Effector CD8-positive, alpha-beta T cell (primary cell): ENCODE measurements at places on chromosomes 4 and X.

DNA sequence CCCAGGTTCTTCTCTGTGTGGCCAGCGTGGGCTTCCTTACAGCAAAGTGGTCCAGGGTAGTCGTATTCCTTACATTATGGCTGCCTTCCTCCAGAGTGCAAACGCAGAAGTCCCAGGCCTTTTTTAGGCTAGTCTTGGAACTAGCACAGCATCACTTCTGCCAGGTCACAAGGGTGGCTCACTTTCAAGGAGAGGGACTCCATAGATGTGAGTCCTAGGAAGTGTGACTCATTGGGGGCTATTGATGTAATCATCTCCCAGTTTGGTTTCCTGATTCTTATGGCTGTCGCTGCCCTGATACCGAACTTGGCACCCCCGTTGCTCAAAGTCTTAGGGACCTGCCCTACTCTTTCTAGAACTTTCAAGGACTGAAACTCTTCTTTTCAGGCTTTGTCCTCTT, 140.0 kb downstream of the DCK start:
- no peak for DNase-seq

DNA sequence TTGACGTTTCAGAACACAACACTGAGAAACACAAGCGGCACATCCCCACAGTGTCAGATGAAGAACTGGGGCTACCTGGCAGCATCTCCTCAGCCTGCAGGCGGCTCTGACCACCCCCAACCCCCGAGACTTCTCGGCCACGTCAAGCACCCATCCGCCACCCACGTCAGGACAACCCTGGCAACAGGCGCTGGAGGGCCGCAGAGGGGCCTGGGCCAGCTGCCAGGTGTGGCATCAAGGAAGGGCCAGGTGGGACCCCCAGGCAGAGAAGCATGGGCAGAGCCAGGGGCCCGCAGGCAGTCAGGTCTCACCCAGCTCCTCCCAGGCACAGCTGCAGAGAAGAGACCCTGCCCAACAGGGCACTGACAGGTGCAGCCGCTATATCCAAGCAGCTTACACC, 22.3 kb downstream of the GAK start:
- DNase-seq: no peak

- no peak for DNase-seq
These were observed 29.2 kb downstream of the P2RY8 start for GRCh38 chrX:1507511-1508463.

DNA sequence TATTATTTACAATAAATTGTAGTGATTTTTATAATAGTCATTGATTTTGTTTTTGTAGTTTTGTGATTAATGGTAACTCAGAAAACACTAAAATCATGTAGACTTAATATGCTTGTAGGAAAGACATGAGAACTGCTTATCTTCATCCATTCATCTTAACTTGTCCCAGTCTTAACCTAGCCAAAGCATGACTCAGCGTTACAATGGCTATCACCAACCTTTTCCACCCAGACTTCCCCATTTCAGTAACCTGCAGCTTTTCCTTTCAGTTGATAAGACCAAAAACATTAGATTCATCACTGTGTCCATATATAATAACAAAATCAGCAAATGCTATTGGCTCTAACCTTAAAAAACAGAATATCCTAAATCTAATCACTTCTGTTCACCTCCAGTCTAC, 106.2 kb upstream of the KLF8 start:
- no peak for DNase-seq

DNA sequence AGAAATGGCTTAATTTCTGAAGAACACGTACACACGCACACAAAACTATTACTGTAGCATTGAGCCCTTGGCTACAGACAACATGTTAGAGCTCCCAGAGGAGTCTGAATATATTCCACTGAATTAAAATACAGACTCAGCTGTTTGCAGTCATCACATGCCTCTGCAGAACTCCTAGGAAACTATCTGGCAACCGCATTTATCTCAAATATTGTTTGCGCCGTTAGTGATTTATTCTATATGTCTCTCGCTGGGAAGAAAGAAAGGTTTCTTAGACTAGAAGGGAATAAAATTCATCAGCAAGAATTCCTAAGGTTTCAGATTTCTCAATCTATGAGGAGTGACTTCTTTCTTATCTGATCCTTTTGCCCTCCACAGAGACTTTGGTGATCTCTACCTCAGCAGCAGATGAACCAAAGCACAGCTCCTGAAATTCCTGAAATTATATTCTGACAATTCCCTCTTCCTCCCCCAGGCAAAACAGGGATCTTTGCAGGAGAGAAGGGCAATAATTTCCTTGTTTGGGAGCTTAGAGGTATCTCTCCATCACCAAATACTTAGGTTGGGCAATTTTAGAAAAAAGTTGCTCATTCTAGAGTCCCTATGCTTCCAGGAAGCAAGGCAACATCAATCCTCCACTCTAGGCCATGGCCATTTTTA, 199.2 kb downstream of the APBB2 start:
- no peak for DNase-seq

DNA sequence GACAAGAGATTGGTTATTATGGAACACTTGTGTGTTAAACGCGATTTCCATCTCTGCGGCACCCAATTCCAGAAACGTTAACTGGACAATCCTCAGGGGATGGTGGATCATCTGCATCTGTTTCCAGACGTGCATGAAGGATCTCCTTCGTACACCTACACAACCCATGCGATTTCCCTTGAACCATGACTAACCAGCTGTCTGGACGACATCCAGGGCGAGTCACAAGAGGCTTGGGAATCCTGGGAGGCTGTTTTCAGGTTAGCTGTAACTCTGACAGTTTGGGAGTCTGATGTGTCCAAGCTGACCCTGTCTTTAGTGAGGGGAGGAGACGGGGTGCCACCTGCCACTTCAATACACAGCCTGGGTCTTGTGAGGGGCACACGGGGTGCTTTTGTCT, 84.5 kb downstream of the GATB start:
- DNase-seq: no peak

DNA sequence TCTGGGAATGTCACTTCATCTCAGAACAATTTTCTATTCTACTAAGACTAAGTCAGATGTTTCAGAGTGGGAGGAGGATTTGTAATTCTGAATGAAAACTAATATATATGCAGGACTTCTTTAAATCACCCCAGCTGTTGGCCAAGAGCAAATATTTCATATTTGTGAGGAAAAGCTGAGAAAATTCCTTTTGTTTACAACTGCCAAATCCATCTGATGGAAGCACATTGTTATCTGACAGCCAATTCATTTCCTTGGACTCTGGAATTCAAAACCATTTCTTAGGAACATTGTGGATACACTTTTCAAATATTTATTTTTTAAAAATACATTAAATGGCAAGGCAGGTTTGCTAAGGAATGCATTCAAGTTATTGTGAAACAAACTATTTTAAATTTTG, 8.0 kb downstream of the SLIT2 start:
- DNase-seq: no peak

GRCh38 chr4:3283483-3283882, 9.3 kb upstream of the RGS12 start:
- DNase-seq: no peak

- no peak for DNase-seq
These were observed 98.3 kb upstream of the MAML3 start for GRCh38 chr4:140252141-140252741.

DNA sequence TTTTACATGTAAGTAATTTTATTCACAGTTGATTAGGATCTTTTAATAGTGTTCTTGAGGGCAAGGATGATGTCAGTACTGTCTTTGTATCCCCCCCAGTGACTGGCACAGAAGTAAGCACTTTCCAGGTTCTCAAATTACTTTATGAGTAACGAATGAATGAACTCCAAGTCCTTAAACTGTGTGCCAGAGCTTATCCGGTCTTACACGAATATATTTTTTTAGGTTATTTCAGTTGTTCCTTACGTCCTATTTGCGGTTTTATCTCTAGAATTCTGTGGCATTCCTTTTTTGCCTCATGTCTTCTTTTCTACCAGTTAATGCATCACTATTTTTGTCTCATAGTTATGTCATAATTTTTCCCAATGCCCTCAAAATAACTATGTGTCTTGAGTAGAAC, 106.9 kb upstream of the MID1IP1 start:
- no peak for DNase-seq

GRCh38 chrX:1111601-1112300, 100.7 kb downstream of the CRLF2 start:
- DNase-seq: no peak

- no peak for DNase-seq
These were observed 104.5 kb downstream of the APOOL start for GRCh38 chrX:85108165-85108564.

DNA sequence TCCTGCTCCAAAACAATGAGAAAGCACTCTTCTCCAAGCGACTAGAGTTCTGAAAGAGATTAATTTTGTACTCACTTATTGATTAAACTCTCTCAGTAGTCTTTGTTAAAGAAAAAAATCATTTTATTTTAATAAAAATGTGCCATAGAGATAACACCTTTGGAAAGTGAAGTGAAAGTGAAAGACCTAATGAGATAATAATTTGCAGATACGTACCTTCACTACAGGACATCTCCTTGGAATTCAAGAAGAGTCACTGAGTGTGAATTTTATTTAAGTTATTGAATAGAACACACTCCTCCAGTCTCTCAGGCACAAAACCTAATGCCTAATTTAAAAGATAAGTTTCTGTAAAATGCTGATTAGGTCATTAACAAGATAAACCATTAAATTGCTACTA, 1070.6 kb upstream of the GRID2 start:
- no peak for DNase-seq

- DNase-seq: no peak
These were observed 105.6 kb upstream of the PUDP start for GRCh38 chrX:7253565-7253964.

DNA sequence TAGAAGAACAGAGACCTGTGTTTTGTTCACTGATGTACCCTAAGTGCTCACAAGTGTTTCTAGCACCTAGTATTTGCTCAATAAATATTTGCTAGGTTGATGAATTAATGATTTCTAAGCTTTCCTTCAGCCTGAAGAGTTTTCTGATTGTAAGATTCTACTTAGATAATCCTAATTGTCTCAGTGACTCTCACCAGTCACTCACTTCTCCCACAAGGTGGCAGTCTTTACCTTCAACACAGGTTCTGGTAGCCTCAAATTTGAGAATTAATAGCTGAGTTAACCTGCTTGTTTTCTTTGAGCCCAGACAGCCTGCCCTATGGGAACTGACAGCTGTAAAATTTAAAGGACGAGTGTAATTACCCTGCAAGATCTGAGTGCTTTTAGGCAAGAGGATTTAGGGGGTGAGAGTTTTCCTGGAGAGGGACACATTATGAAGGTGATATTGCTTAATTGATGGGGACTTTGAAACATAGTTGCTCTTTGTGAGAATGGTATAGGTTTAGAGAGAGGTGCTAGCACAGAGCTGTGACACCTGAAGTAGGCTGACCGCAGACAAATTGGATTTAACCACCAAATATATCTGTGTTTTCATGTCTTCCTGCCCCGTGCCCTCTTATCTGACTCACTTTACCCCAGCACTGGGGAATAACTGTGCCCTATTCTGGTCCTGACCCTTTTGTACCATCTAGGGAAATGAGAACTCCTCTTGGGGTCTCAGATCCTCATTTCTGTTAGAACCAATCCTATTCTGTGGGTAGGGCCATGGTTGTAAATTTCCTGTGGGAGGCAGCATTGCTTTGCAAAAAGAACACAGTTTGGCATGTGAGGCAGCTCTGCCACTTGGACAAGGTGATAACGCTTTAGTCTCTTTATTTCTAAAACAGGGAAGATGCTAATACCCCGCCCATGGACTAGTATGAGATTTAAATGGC, 27.7 kb downstream of the CD38 start:
- DNase-seq: no peak

- peak; percentile 9 for DNase-seq
These were observed 58.4 kb upstream of the STS start for GRCh38 chrX:7088968-7089615.

DNA sequence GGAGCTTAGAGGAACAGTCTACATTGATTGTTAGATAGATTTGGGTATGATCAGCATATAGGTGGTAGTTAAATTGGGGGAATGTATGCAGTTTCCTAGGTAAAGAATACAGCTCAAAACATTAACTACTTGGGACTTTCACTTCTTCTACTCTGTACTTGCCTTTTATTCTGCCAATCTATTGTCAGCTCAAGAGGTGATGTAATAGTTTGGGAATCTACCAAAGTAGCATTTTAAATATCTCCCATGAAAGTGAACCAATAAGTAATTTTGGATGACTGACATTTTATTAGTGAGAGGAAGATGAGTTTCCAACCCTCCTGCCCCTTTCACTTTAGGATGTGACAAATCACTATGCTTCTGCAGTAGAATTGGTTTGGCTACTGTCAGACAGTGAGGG, 43.4 kb downstream of the NUDT6 start:
- no peak for DNase-seq

DNA sequence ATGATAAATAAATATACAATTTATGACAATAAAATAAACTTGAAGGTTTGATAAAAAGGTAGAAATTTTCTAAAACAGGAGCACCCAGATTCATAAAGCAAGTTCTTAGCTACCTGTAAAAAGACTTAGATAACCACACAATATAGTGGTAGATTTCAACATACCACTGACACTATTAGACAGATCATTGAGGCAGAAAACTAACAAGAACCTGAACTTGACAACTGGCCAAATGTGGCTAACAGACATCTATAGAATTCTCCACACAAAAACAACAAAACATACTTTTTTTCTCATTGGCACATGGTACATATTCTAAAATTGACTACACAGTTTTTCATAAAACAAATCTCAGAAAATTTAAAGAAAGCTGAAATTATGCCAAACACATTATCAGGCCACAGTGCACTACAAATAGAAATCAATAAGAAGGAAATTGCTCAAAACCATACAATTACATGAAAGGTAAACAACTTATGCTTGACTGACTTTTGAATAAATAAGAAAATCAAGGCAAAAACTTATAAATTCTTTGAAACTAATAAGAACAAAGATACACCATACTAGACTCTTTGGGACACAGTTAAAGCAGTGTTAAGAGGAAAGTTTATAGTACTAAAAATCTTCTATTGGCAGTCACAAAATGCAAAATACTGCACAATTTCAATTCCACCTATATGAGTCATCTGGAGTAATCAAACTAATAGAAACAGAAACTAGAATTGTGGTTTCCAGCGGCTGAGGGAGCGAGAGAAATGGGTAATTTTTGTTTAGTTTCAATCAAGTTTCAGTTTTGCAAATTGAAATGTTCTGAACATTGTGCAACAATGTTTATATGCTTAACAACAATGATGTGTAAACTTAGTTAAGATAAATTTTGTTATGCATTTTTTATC, 925.6 kb downstream of the SH3BGRL start:
- no peak for DNase-seq

DNA sequence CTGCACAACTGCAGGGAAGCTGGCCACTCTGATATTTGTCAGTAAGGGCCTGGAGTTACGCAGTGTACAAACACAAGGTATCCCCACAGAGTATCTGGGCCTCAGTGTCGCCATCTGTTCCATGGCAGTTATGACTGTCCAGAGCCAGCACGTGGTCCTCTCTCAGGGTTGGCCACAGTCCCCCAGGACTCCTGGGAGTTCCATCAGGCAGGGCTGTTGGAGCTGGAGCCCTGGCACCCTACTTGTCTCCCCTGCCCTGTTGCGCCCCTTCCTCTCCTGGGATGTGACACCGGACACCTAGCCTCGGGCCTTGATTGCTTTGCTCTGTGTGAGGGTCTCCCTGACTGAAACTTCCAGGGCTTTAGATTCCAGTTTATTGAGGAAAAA, 8.4 kb downstream of the HTRA3 start:
- DNase-seq: no peak
